ENCODE measurements at places on chromosomes 2 and 18. TPM values are rescaled to one million over a fixed set of nuclear protein-coding genes. Genes with fewer than 3 reads are reported as not detected.

The LYG2 gene
- total RNA-seq, result not detected

The SNTG2 gene
- total RNA-seq, result not detected

The ASB18 gene
- not detected for total RNA-seq

The SELENOI gene
- total RNA-seq, result 14.6 TPM

DNA sequence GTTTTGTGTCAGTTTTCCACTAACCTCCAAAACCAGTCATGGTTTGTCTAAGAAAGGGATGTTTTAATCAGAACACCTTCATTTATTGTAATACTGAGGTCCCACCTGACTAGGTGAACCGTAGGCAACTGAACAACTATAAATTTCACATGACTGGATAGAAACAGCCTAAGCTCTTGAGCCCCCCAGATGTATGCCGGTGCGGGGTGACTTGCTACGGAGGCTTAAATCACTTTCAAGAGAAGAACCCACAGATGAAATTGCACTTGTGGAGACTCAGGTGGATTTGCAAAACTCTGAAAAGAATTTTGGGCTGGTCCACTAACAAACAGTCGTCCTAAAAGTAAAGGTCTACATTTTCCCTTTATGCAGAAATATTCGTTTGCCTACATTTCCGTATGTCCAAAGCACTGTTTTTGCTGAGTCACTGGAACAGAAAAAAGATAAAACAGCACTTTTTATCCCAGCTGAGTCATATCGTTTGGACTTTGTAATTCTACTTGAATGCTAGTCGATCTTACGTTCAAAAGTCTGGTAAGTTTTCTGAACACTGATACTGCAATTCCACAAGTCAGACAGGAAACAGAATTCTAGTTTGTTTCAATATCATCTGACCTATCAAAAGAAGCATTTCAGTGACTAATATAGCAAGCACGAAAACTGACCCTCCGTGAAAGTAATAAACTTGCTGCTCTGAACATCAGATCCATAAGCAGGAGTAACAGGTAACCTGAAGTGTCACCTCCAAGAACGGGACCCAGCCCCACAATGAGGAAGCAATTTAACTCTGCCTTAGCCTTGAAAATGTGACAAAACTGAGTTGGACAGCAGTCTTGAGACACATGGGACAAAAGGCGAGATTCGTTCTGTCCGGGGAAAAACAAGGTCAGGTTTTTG lies 18.1 kb downstream of the ZNF516 start:
- peak; percentile 97 for DNase-seq

DNA sequence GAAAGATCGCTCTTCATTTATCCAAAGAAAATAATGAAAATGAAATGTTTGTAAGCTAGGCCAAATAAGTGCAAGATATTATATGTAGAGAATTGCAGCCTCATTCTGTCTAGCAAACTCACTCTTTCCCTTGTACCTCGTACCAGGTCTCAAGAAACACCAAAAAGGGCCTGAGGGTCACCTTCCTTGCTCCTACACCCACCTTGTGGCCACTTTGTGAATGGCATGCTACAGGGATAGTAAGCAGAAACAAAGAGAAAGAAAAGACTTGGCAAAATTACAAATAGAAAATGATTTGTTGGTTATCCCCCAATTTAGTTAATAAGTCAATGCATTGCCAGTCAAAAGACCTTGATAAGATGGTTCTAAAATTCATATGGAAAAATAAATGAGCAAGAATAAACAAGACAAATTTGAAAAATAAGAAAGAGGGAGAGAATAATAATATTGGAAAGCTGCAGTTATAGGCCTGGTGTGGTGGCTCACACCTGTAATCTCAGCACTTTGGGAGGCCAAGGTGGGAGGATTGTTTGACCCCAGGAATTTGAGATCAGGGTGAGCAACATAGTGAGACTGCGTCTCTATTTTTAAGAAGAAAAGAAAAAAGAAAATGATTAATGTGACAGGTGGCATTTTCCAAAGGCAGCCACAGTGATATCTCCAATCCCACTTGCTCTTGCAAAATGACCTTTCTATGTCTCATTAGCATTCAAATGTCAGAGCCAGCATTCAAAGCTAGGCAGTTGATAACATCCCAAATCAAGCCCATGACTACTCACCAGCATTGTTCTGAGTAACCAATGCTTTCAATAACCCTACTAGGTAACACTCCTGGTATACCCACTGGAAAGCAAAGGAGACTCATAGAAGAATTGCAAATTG lies 38.8 kb upstream of the BMP10 start:
- peak; percentile 81 for DNase-seq

- DNase-seq, result no peak
These were observed 74.4 kb upstream of the ASB18 start for GRCh38 chr2:236338495-236339184.

DNA sequence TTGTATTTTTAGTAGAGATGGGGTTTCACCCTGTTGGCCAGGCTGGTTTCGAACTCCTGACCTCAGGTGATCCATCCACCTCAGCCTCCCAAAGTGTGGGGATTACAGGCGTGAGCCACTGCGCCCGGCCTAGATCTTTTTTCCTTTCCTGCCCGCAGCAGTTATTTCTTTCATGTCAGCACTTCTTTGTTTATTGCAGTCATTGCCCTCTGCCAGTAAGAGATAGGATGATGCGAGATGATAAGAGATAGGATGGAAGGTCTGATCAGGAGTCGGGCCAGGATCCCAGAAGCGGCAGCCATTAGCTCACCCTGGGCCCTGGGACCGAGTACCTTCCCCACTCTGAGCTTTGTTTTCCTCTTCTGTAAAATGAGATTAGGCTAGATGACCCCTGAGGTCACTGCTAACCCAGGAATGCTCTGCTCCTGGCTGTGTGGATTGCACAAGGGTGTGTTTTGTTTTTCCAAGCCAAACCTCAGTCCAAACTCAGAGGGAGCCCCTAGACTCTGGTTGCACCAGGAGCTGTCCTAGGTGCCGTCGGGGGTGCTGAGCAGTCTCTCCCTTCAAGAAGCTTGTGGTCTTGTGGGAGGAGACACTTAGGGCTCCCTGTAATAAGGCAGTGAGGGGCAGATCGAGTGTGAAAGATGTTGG lies 63.3 kb downstream of the LPIN1 start:
- no peak for DNase-seq
